Nucleus accumbens (tissue), 56 donors: ENCODE measurements at places on chromosomes 12 and 14.

GRCh38 chr12:49664591-49665239 lies 41.4 kb downstream of the PRPF40B start:
- no peak for DNase-seq

- DNase-seq: no peak
Measured at GRCh38 chr14:99673305-99674063, 10.6 kb upstream of the CYP46A1 start.

GRCh38 chr14:36176524-36176923 lies at the start of gene PTCSC3:
Gene PTCSC3 (minus strand): TSS chr14:36176722.
- DNase-seq: no peak

GRCh38 chr12:105223352-105223845 lies 12.6 kb downstream of the APPL2 start:
- DNase-seq: no peak

GRCh38 chr12:75437564-75437963 lies 43.0 kb upstream of the GLIPR1 start:
- no peak for DNase-seq

- no peak for DNase-seq
Measured at GRCh38 chr12:19198272-19198671, 68.7 kb downstream of the PLEKHA5 start.

DNA sequence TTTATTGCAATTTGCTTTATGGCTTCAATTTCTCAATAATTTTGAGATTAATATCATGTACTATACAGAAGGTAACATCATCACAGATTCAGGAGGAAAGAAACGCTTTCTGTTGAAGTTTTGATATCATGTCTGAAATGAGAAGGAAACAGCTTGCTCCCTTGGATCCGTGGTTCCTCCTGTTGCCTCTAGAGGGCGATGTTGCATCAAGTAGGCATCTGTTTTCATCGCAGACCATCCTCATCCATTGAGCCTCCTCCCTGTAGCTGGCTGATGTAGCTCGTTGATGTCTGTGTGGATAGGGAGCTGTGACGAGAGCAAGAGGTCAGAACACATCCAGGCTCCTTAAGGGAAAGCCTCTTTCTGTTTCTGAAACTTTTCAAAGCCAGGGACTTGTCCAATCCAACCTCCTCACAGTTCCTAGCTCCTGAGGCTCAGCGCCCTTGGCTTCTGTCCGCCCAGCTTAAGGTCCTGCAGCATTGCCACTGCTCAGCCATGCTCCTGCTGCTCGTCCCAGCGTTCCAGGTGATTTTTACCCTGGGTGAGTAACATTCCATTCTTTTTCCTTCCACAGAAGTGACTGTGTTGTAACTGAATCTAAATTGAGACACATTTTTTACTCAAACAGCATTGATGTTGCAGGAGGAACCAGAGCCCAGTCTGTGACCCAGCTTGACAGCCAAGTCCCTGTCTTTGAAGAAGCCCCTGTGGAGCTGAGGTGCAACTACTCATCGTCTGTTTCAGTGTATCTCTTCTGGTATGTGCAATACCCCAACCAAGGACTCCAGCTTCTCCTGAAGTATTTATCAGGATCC lies 304.8 kb upstream of the OR4E1 start:
- no peak for DNase-seq

- DNase-seq: no peak
Measured at GRCh38 chr12:12693111-12693671, 2.8 kb downstream of the GPR19 start.

GRCh38 chr12:68495336-68496070 lies 115.2 kb upstream of the RAP1B start:
- DNase-seq: no peak

DNA sequence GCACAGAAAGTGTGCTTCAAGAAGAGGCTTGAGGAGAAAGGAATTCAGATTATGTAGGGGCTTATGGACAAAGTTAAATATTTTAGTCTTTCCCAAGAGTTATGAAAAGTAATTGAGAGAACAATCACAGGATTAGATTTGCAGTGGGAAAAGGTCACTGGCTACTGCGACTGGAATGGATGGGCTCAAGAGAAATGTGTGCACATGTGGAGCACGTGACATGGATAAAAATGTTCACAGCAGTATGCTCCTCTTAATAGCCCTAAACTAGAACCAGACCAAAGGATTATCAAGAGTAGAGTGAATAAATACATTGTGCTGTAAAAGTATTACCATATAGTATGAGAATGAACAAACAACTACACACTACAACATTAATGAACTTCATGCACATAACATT lies 78.1 kb downstream of the ABCD2 start:
- no peak for DNase-seq
